ENCODE measurements at places on chromosomes 3 and 15.

GRCh38 chr3:125148836-125149235 is 63.7 kb downstream of the SLC12A8 start:
- DNase-seq = no peak

DNA sequence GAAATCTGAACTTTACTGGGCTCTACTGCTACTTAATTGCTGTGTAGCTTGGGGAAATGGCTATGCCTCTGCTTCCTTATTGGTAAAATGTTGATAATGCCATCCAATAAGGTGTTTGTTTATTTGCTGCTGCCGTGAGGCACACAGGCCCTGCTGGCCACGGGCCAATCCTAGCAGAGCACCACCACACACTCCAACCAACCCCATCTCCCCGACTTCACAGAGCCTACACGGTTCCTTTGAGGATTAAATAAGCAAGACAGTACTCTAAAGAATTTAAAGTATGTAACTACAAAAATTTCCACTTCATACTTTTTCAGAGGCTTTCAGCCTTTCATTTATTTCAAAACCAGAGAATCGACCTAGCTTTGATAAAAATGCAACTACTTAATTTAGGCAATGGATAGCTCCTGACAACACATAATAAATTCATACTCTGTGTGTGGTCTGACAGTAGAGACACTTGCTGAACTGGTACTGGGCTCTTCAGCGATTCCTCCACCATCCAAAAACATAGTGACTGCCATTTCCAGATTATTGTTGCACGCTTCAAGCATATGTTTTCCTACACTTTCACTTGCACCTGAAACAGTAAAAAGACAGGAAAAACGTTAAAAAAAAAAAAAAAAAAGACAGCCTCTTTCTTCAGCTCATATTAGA is 25.3 kb downstream of the UBXN7 start:
- no peak for DNase-seq

DNA sequence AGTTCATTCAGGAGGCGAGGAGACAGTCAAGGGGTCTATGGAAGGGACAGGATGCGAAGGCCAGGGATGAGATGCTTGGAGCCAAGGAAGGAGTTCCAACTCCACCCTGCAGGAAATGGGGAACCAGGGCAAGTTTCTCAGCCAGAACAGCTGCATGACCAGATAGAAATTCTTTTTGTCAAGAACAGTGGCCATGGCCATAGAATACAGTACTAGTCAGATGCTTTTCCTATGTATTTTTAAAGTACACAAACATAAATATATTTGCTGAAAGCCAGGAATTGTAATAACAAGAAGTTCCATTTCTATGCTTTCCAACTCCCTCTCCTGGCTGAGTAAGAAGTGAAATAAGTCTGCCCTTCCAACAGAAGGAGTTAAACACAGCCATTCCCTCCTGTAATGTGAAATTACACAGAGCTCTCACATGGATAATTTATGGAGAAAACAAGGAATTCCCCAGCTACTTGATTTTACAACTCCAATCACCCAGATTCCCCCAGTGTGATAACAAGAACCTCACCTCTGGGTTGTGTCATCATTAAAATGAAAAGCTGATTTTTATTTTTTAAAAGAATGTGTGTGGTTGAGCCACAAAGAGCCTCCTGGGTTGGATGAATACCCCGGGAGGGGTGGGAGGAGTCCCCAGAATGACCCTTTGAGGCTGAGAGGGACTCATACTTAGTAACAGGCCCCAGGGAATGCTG is 124.6 kb upstream of the ARHGEF3 start:
- DNase-seq = no peak

DNA sequence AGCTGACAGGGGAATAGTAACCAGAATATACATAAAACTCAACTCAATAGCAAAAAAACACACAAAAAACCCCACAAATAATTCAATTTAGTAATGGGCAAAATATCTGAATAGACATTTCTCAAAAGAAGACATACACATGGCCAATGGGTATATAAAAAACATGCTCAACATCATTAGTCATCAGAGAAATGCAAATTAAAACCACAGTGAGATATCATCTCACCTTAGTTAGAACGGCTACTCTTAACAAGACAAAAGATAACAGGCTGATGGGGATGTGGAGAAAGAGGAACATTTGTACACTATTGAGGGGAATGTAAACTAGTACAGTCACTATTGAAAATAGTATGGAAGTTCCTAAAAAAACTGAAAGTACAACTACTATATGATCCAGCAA is 678.6 kb downstream of the MECOM start:
- no peak for DNase-seq

GRCh38 chr15:73049564-73050215 is 2.6 kb upstream of the NEO1 start:
- DNase-seq = no peak

Measured in central memory CD8-positive, alpha-beta T cell (primary cell).